Stimulated activated CD4-positive, alpha-beta T cell treated with anti-CD3 and anti-CD28 coated beads, Interleukin-2, amount 100 ng/mL, for 48 hours (primary cell): ENCODE measurements at places on chromosomes 11 and 22.

DNA sequence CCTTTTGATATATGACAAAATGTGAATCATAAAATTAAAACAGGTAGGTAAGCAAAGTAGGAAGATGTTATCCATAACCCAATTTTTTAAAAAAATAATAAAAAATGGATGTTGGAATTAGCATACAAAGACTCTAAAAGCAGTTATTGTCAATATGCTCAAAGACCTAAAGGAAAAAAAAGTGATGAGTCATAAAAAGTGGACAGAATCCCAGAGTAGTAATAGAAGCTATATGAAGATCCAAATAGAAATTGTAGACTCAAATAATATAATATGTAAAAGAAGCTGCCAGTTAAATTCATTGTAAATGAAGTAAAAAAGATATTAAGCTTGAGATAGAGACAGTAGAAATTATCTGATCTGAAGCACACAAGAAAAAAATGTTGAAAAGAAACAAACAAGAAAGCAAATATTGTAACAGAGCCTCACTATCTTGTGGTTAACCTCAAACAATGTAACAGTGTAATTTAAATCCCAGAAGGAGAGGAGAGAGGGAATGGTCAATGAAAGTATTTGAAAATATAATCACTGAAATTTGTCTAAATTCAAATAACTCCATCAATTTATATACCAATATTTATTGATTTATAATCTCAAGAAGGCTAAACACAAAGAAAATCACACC lies 773.4 kb upstream of the RAG2 start:
- no peak for DNase-seq

DNA sequence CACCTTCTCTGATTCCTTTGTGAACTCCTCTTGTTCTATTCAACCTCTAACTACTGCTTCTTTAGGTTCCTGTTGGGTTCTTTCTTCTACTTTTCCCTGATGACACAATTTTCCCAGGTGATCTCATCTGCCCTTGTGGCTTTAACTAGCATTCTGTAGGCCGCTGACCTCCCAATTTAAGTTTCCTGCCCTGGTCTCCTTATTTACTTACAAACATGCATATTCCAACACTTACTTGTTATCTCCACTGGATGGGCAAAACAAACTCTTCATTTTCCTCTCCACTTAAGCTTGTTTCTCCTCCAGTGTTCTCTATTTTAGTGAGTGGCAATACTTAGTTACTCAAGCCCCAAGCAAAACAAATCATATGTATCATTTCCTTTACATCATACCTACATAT lies 734.5 kb downstream of the METTL15 start:
- no peak for DNase-seq

DNA sequence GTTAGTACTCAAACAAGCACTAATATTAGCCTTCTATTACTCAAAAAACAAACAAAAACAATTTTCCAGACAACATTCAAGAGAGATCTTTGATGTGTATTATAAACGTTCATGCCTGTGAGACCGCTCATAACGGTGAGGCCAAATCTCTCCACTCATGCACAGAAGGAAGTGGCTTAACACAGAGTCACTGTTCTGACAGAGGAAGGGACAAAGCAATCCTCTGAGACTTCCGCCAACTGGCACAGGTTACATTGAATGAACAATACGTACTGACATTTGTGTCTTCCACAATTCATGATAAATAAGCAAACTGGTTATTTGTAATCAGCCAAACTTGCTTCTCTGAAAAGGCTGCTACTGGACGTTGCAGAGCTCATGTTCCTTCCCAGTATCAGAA lies 30.5 kb downstream of the CHKA start:
- no peak for DNase-seq

GRCh38 chr11:9341638-9342178 lies 27.3 kb upstream of the TMEM41B start:
- no peak for DNase-seq

DNA sequence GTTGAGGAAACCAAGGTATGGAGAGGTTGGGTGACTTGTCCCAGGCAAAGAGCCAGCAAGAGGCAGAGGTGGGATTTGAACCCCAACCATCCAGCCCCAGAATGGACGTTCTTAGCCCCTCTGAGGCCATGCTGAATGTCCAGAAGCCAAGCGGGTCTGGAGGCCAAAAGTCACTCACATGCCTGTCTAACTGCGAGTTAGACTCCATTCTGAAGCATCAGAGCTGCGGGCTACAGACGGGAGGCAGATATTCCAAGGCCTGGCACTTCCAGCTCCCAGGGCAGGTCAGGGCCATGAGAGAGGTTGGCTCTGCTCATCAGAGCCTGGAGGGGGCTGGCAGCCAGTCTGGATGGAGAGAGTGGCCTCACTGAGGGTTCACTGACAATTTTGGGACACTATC lies 616.5 kb downstream of the BRD1 start:
- DNase-seq: no peak

- no peak for DNase-seq
Measured at GRCh38 chr11:95577716-95578460, 211.7 kb downstream of the FAM76B start.

DNA sequence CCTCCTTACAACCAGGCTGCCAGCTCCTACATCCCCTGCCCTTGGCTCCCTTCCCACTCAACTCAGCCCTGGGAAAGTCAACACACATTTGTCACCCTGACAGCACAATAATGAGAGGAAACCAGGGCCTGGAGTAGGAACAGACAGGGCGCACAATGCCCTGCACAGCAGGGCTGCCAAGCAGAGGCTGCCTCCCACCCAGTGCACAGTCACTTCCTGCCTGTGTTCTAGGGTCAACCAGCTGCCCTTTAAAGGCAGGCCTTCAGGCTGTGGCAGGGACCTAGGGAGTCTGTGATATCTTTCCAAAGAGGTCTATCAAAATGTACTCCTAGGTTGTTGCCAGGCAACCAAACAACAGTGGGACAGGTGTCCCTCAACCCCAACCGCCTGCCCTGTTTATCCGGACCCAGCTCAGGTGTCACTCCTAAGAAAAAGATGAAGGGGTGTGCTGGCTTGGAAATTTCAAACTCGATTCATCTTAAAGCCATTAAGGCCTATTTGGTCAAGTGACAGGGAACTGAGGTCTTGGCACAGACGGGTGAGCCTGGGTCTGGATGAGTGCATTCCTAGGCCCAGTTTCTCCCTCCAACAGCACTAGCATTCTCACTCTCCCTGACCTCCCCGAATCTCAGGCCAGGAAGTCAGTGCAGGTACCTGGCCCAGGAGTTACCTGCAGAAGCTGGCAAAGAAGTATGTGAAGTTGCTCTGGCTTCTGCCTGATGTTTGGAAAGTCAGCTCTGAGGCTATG lies 110.3 kb upstream of the PITPNB start:
- no peak for DNase-seq

DNA sequence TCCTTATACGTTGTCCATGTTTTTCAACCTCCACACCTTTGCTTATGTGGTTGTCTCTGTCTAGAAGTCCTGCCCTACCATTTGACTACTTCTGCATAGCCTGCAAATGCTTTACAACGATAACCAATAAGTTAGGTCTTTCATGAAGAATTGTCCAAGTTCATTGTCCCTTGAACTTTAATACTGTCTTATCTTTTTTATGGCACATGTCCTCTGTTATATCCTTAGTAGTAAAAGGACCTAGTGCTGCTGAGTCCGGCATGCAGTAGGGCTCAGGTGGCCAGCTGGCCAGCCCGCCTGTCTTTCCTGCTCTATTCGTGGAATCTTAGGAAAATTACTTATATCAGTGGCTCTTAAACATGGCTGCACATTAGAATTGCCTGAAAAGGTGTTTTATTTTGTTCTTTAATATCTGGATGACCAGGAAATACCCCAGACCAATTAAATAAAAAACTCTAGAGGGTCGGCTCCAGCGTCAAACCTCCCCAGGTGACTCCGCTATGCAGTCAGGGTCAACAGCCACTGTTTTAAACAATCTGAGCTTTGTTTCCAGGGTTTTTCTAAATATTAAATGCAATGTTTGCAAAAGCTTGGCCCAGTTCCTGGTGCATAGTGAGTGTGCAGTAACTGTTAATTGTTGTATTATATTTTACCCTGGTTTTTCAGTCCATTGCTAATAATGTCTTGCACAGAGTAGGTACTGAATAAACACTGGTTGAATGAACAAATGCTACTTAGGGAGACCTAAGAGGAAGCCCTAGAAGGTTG lies 64.6 kb upstream of the SESN3 start:
- no peak for DNase-seq

- no peak for DNase-seq
Measured at GRCh38 chr11:15093432-15093831, 20.0 kb downstream of the CALCB start.

- no peak for DNase-seq
Measured at GRCh38 chr22:23163665-23164064, 16.6 kb upstream of the BCR start.

GRCh38 chr22:46287873-46288751 lies 8.6 kb upstream of the GTSE1 start:
- DNase-seq: no peak

GRCh38 chr11:131924457-131925201 lies 554.2 kb downstream of the NTM start:
- DNase-seq: no peak

DNA sequence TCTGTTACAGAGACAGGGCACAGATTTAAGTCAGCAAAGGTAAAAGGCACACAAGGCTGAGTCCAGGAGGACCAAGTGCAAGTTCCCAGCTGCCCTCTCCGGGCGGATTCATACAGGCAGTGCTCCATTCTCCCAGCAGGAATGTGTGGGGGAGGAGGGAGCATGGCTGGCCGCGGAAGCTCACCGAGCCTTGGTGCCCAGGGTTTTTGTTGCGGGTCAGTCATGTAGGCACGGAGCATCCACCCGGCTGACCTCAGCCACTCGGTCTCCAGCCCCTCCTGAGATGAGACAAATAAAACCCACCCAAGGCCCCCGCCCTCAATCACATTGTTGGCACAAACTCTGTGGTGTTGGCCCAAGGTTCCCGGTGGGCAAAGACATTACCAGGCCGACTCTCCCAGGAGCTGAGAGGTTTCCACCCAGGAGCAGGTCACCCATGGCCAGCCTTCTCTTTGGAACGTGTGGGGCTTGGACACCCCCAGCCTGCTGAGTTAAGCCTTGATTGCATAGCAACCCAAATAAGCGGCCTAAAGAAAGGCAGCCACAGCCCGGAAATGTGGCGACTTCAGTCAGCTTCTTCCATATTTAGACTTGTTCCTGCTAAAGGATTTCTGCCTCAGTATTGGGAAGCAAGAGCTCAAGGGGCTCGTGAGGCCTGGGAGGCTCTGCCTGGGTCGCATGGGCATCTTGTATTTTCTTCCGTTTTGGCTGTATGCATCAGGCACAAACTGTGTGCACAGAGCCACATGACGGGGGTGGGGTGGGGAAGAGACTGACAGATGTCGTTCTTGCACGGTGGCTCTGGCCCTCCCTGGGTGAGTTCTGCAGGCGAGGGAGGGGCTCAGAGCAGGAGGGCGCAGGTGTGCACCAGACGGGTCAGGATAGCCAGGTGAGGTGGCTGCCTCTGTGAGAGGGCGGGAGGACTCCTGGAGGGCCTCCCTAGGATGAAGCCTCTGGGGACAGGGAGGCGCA lies 63.0 kb downstream of the ARHGAP8 start:
- no peak for DNase-seq

DNA sequence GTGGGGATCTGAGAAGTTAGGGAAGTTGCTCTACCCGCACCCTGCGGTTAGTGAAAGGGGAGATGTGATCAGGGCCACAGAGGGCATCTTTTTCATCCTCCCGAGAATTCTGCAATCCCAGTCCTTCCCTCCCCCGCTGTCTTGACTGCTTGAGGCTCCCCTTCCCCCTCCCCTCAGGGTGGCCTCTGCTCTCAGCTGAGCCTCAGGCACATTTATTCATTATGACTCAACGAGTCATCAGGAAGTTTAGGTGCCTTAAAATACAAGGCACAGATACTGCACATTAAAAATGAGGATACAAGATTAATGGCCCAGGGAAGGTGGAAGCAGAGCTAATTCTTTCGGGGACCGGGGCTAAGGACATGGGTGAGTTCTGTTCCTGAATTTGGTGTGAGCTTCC lies 104.0 kb downstream of the CACNA1I start:
- no peak for DNase-seq

DNA sequence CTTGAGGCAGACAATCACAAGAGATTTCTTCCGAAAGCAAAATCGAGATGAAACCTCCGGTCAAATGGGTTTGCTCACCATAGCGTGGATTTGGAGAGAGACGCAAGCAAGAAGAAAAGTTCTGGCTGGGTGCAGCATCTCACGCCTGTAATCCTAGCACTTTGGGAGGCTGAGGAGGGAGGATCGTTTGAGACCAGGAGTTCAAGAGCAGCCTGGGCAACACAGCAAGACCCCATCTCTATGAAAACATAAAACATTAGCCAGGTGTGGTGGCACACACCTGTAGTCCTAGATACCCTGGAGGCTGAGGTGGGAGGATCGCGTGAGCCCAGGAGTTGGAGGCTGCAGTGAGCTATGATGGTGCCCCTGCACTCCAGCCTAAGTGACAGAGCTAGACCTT lies 24.4 kb downstream of the MN1 start:
- no peak for DNase-seq

DNA sequence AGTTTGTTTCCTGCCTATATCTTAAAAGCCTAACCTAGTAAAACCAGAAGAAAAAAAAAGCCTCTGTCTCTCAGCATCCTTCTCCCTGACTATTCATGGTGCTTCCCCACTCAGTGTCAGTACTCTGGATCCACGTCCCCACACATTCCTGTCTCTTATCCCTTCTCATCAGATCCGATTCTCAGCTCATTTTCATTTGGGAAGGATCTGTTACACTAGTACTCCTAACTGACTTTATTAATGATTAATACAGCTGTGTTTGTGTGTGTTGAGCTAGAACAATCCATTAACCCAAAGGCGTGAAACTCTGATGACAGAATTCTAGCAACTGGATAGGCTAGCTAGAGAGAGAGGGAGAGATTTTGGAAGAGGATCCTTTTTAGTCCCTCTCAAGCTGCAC lies 1.5 kb downstream of the PRRG4 start:
- no peak for DNase-seq

- DNase-seq: no peak
Measured at GRCh38 chr22:21026783-21027692, 5.3 kb downstream of the SLC7A4 start.

- no peak for DNase-seq
Measured at GRCh38 chr11:65389294-65389980, 3.0 kb downstream of the FRMD8 start.

- DNase-seq: no peak
Measured at GRCh38 chr22:49773531-49773930, 54.1 kb downstream of the BRD1 start.

GRCh38 chr11:69674267-69674885 lies 777 bp downstream of the LTO1 start:
- DNase-seq: no peak
